Activated CD4-positive, CD25-positive, alpha-beta regulatory T cell treated with anti-CD3 and anti-CD28 coated beads, Interleukin-2, amount 50 U/mL, for 72 hours (primary cell): ENCODE measurements at places on chromosomes 4 and X.

GRCh38 chrX:49070988-49071387, 2.8 kb downstream of the PRAF2 start:
- DNase-seq, result no peak

GRCh38 chr4:129043523-129043922, 49.8 kb downstream of the SCLT1 start:
- DNase-seq, result no peak

- no peak for DNase-seq
Observed at GRCh38 chr4:26217961-26218676, 102.7 kb upstream of the RBPJ start.

- peak; percentile 72 for DNase-seq
Observed at GRCh38 chrX:53088136-53088974, 5.6 kb upstream of the KANTR start.

GRCh38 chr4:73817341-73817740, 19.1 kb upstream of the CXCL6 start:
- DNase-seq, result no peak

GRCh38 chrX:27808226-27808625, 436 bp downstream of the MAGEB10 start:
- DNase-seq, result no peak

- DNase-seq, result no peak
Observed at GRCh38 chr4:182978152-182978827, 61.1 kb upstream of the DCTD start.

- no peak for DNase-seq
Observed at GRCh38 chr4:138097912-138098600, 144.1 kb downstream of the SLC7A11 start.

- DNase-seq, result no peak
Observed at GRCh38 chrX:41026702-41027078, 58.6 kb upstream of the USP9X start.

- DNase-seq, result no peak
Observed at GRCh38 chrX:40310447-40310846, 212.7 kb upstream of the BCOR start.

DNA sequence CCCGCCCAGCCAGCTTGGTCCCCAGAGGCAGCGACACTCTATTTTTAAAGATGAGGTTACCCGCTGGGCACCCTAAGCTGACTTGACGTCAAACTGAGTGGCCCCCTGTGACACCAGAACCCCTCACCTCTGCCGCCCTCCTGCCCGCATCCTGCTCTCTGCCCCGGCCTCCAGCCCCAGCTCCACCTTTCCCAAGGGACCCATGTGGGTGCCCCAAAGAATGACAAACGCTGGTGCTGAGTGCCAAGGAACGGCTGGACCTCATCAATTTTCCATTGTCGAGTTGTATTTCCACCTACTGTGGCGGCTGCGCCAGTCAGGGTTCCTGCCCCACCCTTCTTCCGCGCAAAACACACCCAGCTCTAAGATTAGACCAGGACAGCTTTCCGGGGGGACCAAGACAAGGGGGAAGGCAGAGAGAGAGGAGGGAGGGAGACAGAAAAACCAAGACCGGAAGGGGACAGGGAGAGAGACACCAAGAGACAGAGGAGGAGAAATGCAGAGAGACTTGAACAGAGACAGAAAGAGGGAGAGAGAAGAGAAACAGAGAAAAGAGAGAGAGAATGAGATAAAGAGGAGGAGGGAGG, 2.0 kb downstream of the PRKX start:
- no peak for DNase-seq

DNA sequence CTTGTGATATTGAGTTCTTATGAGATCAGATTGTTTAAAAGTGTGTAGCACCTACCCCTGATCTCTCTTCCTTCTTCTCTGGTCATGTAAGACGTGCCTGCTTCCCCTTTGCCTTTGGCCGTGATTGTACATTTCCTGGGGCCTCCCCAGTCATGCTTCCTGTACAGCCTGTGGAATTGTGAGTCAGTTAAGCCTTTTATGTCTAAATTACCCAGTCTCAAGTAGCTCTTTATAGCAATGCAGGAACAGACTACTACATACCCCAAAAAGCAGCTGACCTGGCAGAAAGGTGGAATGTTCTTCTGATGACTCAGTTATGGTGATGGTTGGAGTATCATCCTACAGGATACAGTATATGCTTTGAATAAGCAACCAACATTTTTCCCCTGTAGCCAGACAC, 11.4 kb upstream of the MCUB start:
- DNase-seq, result no peak

DNA sequence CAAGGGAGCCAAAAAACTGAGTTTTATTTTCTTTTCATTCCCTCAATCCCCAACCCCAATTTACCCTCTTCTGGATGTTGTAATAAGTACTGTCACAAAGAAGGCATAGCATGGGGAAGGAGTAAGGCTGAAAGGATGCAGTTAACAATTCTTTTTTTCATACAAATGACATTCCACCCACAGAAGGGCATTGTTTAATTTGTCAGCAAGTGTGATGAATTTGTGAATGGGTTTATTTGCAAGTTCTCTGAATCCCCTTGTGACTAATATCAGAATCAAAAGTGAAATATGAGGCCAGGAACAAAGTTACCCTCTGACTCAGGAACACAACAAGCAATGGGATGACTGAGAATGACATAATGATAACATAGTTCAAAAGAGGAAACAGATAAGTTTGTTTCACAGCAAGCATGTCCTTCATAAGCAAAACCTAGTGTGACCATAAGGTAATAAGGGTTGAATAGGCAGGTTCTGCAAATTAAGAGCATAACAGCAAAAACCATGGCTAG, 2.1 kb downstream of the GEMIN8 start:
- DNase-seq, result no peak

GRCh38 chrX:109873574-109873973, 129.3 kb upstream of the TMEM164 start:
- no peak for DNase-seq

- no peak for DNase-seq
Observed at GRCh38 chr4:1339489-1339888, 7.5 kb upstream of the UVSSA start.

GRCh38 chr4:152385551-152385950, 150.3 kb downstream of the FBXW7 start:
- DNase-seq, result no peak

GRCh38 chrX:69020316-69020715, 144.9 kb downstream of the PJA1 start:
- DNase-seq, result no peak

DNA sequence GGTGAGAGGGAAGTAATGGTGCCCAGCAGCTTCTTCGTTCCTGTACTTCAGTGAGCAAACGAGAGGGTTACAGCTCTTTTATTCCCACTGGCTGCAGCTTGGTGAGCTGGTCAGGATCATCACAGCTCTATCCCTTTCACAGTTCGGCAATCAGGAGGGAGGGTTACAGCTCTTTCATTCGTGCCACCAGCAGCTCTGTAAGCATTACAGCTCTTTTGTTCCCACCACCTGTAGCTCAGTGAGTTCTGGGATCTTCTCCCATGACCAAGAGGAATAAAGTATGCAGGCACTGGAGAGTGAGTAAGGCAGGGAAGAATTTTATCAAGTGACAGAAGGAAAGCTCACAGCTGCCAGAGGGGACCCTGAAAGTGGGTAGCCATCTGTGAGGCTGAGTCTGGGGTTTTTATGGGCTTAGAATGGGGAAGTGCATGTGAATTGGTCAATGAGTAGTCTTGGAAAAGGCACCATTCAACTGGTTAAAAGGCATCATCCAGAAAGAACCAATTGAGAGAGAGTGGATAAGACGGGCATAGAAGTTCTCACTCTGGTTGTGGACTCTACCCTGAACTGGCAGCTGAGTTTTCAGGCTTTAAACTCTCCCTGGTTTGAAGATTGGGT, 123.7 kb downstream of the COX18 start:
- DNase-seq, result no peak

- DNase-seq, result no peak
Observed at GRCh38 chrX:124234348-124234747, 98.1 kb upstream of the TEX13D start.

GRCh38 chr4:184216515-184216914, 1.2 kb downstream of the ENPP6 start:
- DNase-seq, result no peak

- no peak for DNase-seq
Observed at GRCh38 chr4:110876866-110877265, 254.0 kb upstream of the PITX2 start.

GRCh38 chr4:152039691-152040090, 278.9 kb upstream of the GATB start:
- DNase-seq, result no peak

DNA sequence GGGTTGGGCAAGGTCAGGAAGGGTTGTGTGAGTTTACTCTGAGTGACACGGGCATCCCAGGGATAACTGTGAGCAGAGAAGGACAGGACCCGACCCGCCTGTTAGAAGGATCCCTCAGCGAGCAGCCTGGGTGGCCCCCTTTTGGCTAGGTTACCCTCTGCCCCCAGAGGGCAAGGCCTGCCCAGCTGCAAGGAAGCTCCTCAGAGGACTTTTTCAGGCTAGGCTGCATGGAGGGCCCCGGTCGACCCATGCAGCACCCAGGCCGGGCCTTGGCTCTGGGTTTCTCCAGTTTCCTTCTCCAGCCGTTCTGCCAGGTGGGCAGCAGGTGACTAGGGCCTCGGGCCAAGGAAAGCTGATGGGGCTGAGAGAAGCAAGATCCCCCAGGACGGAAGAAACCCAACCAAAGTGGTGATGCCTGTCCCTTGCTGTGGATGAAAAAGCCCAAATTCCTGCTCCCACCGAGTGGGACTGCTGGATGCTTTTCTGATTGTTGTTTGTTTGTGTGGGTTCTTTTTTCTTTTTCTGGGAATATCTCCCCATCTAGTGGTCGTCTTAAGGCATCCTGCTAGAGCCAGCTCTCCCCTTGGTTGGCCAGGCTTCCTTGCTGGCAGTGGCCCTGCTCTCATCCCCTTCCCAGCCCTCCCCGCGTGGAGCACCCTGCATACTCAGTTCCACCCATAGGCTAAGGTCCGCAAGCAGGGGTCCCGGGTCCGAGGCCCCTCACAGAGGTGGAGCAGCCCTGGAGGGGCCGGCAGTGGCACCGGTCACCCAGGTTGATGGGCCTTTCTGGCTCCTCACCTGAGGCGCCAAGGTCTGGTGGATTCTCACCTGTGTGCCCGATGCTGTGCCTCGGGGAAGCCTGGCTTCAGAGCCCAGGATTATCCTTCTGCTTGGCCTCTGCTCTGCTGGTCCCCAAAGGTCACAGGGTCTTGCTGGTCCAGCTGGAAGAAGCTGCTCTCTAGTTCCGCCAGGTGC, 1.8 kb downstream of the ZFP92 start:
- no peak for DNase-seq

DNA sequence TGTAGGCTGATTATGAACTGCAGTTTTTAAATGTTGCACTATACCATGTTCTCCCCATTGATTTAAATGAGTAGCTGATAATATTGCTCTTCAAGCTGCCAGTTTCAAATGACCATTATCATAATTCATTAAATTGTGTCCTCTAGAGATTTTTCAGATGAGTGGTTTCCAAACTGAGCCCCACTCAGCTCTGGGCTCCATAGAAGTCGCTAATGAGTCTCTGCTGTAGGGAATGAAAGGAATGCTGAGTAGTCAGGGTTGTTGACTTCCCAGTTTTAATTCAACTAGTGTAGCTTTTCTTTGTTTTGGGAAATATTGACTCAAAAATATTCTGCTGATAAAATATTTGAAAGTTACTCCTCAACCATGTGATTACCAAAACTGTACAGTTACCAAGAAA, 1081.1 kb downstream of the ARAP2 start:
- no peak for DNase-seq

GRCh38 chr4:73019462-73020047, 50.0 kb downstream of the COX18 start:
- DNase-seq, result no peak

DNA sequence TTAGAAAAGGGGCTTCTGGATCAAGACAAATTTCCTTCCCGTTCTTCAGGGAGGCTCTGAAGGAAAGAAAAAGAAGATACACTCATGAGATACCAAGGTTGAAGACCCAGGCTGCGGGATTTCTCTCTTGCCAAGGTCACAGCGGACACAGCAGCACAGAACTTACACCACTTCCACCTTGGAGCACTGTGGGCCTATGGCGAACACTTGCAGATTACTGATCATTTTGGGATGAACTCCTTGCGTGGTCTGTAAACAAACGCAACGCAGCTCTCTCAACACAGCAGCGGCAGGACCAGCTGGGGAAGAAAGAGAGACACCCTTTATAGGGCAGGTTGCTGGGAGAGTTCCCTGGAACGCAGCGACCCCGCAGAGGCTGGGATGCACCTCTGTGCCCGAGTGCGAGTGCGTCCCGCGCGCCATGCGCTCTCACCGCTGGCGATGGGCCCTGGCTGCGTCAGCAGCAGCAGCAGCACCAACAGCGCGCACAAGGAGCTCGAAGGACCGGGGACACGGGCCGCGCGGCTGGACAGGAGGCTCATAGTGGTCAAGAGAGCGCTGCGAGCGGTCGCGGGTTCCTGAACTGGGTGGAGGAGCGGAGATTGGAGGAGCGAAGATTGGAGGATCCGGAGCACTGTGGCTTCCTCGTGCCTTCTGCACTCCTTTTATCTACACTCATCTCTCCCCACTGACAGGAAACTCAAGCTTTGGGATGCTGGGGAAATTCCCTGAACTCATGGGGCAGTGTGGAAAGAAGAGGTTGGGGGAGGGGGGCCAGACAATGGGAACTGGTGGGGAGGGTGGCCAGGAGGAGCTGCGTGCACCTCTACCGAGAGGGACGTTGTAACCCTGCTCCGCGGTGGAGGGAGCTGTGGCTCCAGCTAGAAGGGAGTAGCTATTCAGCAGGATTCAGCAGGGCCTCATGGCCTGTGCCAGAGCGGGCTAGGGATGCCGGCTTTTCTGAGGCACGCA, at the start of gene CXCL5:
Gene CXCL5, minus strand, starts transcription at position 638 of the 972 bp plus-strand sequence. Its CDS starts 96 bp downstream, at position 542.
- no peak for DNase-seq

- no peak for DNase-seq
Observed at GRCh38 chrX:139192386-139192961, 338.1 kb upstream of the F9 start.

GRCh38 chr4:75484190-75484589, 30.0 kb downstream of the RCHY1 start:
- DNase-seq, result no peak

- no peak for DNase-seq
Observed at GRCh38 chr4:57501720-57502119, 391.5 kb upstream of the IGFBP7 start.

DNA sequence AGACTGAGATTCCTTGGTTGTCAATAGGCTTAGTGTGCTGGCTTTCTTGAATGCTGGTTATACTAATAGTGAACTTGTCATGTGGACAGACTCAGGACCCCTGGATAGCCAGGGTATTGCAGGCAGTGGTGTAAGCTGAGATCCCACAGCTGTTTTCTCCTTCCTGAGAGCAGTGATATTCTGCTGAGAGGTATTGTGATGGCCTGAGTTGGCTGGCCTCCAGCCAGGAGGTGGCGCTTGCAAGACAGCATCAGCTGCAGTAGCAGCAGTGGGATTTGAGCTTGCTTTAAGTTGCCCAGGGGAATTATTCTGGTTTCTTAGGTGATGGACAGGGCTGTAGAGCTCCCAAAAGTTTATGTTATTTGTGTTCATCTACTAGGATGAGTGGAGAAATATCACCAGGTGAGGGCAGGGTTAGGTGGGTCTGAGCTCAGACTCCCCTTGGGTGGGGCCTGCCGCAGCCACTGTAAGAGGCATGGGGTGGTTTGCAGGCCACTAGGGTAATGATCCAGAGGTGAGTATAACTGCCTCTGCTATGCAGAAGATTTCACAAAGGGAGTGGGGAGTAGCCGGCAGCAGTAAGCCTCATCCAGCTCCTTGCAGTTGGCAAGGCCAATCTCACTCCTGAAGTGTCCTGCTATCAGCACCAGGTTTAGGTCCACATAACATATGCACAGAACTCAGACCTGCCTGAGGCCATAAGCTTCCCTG, 66.2 kb downstream of the IL15 start:
- no peak for DNase-seq

GRCh38 chr4:81549984-81550383, 78.3 kb upstream of the RASGEF1B start:
- no peak for DNase-seq

GRCh38 chrX:38717871-38718270, 83.4 kb upstream of the MID1IP1 start:
- no peak for DNase-seq
